ENCODE measurements at places on chromosomes 7 and 10. TPM values are rescaled to one million over a fixed set of nuclear protein-coding genes. Genes with fewer than 3 reads are reported as not detected.
A peak's percentile ranks its signal among the peaks of the same experiment; 100 is the strongest.

The KEL gene
- not detected for total RNA-seq

The SFMBT2 gene
- total RNA-seq, result 11.8 TPM

The SNX10 gene
- 1.1 TPM for total RNA-seq

- peak; percentile 41 for DNase-seq
These were observed 62.8 kb upstream of the SAMD8 start for GRCh38 chr10:75048669-75049098.

- peak; percentile 51 for DNase-seq
These were observed 787.0 kb upstream of the C7orf33 start for GRCh38 chr7:147803606-147804005.

GRCh38 chr7:152180587-152180986 lies 155.1 kb downstream of the GALNT11 start:
- DNase-seq, result peak; percentile 13

DNA sequence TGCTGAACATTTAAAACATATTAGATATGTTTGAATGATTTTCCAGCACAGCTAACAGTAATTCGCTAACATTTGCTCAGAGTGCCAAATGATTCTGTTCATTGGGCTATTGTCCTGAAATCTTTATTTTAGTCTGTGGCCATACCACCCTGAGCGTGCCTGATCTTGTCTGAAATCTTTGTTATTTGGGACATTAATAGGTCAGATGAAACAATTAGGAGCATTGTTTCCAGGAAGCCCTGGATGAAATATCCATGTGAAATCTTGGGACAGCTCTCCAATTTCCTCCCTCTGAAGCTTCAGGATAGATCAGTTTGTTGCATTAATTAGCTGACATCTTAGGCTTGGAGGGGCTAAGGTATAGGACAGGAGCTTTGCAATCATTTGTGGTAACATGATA lies 512.0 kb downstream of the KIF20B start:
- DNase-seq, result no peak

The FAM107B gene
- 66.1 TPM for total RNA-seq

GRCh38 chr10:13815756-13816155 lies 229.0 kb downstream of the PRPF18 start:
- DNase-seq, result no peak

DNA sequence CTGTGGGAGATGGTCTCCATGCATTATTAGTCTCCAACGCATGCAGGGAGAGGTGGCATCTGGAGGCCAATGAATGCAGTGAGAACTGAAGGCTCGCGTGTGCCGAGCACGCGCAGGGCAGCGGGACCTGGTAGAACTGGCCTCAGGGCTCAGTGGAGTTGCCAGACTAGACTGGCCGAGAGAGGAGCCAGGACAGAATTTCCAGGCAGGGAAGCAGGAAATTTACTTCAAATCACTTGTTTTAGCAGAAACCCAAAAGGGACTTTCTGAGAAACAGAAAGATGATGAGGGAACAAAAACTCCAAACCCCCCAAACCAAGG lies 311.0 kb upstream of the IMMP2L start:
- DNase-seq, result no peak

The LRWD1 gene
- total RNA-seq, result 48.5 TPM

- DNase-seq, result no peak
These were observed 629.3 kb downstream of the IPMK start for GRCh38 chr10:57638411-57638810.

DNA sequence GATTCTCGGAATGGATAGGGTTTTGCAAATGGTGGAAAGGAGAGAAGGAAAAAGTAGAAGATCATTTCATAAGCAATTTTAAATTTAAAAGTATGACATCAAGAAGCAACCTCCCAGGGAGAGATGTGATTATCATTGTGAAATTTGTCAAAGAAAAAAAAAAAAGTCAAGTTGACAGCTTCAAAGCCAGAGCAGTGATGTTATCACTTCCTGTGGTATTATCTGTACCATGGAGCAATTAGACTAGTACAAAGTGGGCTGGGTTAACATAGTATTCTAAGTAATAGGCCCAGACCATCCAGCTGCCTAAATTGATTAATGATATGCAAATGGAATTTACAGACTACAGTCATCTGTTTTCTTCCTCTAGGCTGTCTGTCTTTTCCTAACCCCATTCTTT lies 84.0 kb upstream of the NPY start:
- peak; percentile 95 for DNase-seq

DNA sequence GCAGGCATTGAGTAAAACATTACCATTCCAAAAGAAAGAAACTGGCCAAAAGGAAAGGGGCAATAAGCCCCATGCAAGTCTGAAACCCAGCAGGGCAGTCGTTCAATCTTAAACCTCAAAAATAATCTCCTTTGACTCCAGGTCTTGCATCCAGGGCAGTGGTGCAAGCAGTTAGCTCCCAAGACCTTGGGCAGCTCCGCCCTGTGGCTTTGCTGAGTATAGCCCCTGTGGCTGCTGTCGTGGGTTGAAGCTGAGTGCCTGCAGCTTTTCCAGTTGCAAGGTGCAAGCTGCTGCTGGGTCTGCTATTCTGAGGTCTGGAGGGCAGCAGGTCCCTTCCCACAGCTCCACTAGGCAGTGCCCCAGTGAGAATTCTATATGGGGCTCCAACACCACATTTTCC lies 580.1 kb upstream of the AUTS2 start:
- no peak for DNase-seq

The CALML5 gene
- not detected for total RNA-seq

- no peak for DNase-seq
These were observed 238.5 kb upstream of the PITRM1 start for GRCh38 chr10:3411044-3411443.

DNA sequence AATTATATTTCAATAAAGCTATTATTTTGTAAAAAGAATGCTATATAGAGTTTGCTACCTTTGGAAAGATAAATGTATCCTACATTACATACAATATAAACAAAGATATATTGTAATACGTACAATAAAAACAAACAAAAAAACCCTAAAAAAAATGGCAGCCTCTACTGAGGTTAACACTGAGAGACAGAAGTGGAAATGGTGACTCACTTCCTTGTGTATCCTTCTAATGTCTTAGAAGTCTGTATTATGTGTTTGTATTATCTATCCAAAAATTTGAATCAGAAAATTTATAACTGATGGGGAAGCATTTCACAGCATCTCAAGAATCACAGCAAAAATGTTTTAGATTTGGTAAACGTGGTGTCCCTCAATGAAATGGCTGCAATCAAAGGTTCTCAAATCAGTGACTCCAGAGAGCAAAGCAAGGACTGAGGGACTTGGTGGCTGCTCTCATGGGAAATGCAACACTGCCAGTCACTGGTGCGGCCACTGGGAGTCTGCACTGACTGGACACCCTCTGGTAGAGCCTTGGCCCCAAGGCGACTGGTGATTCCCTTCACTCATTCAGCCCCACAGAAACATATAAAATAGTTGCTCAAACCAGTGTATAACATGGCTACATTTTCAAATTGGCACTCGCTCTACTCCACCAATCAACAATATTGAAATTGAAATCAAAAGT lies 53.8 kb downstream of the PANK1 start:
- DNase-seq, result no peak

DNA sequence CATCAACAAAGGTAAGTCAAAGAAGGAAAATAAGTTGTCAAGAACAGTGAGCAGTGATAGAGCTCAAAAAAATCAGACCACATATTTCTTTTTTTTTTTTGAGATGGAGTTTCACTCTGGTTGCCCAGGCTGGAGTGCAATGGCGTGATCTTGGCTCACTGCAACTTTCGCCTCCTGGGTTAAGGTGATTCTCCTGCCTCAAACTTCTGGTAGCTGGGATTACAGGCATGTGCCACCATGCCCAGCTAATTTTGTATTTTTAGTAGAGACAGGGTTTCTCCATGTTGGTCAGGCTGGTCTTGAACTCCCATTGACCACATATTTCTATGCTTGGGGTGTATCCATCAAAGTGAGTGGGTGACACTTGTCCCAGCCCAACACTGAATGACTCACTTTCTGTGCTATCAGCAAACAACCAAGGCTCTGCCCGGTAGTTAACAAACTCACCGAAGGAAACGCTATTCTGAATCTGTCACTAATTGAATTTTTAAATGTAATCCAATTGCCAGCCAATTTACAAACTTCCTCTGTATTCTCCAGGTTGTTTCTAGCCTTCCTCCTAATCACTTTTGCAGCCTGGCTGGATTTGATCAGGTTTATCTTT lies 19.6 kb upstream of the SMNDC1 start:
- DNase-seq, result peak; percentile 53

The LRRTM3 gene
- total RNA-seq, result not detected

- DNase-seq, result no peak
These were observed 1190.6 kb downstream of the SORCS1 start for GRCh38 chr10:105973902-105974301.

The FZD8 gene
- 50.5 TPM for total RNA-seq

DNA sequence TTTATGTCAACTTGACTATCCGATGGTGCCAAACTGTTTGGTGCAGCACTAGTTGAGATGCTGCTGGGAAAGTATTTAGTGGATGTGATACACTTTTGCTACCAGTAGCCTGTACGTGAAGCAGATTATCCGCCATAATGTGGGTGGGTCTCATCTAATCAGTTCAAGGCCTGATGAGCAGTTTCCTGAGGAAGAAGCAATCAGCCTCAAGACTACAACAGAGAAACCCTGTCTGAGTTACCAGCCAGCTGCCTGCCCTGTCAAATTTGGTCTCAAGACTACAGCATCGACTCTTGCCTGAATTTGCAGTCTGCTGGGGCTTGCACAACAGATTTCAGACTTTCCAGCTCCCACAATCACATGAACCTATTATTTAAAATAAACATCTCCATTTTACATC lies 10.9 kb upstream of the RBP3 start:
- DNase-seq, result no peak

- no peak for DNase-seq
These were observed 217.7 kb downstream of the TMEM178B start for GRCh38 chr7:141291541-141291940.

GRCh38 chr10:126963354-126963753 lies 58.1 kb downstream of the DOCK1 start:
- no peak for DNase-seq

- DNase-seq, result no peak
These were observed 1335.9 kb upstream of the SORCS1 start for GRCh38 chr10:108500396-108500795.

The CPXM2 gene
- not detected for total RNA-seq

DNA sequence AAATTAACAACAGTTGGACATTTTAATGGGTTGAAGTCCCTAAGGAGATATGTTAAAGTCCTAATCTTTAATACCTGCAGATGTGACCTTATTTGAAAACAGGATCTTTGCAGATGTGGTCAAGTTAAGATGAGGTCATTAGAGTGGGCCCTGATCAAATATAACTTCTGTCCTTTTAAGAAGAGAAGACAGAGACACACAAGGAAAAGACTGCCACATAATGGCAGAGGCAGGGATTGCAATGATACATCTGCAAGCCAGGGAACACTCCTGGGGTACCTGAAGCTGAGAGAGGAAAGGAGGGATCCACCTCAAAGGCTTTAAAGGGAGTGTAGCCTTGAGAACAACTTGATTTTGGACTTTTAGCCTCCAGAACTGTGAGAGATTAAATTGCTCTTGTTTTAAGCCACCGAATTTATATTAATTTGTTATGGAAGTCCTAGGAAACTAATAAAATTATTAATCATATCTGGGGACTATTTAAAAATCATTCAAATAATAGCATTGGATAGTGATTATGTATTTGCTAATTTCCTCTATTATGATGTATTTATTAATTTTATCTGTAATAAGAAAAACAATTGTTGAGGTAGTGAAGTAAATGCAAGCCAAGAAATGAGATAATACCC lies 700.0 kb upstream of the PCDH15 start:
- peak; percentile 21 for DNase-seq

The TET1 gene
- total RNA-seq, result 17.4 TPM

DNA sequence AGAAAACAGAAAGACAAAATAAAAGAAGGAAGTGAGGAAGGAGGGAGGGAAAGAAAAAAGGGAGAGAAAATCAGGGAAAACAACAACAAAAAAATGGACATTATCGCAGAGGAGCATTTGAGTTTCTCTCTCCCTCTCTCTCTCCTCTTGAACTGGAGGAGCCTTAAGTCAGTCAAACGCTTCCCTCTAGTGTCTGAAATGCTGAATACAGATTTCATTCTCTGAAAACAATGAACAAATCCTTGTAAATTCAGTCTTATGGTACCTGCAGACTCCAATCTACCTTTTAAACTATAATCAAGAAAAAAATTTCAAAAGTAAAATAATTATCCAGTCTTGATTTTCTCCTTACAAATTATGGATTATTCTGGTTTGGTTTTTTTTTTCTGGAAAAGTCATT lies 89.2 kb upstream of the PFKP start:
- peak; percentile 79 for DNase-seq

The CYP2E1 gene
- total RNA-seq, result 0.49 TPM

The SSC4D gene
- total RNA-seq, result 1.8 TPM

DNA sequence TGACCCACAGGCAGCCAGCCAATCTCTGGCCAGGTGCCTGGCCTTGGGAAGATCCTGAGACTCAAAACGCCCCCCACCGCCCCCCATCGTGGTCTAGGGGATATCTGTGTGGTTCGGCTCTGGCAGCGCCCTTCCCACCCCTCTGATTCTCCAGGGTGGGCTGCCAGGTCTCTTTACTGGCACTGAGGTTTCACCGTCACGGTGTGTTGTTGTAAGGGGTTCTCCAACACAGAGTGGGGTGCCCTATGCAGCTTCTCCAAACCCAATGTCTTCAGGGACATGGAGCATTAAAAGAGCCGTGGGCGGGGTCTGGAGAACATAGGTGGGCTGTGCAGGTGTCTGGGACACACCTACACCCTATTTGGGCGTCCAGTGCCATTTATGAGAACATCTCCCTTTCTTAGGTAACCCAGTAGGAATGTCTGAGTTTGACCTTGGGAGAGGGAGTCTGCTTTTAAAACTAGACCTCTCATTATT lies 1.5 kb downstream of the MAFK start:
- DNase-seq, result no peak

- DNase-seq, result no peak
These were observed 5.0 kb downstream of the PAOX start for GRCh38 chr10:133384071-133384470.

The PLXNA4 gene
- 0.11 TPM for total RNA-seq

DNA sequence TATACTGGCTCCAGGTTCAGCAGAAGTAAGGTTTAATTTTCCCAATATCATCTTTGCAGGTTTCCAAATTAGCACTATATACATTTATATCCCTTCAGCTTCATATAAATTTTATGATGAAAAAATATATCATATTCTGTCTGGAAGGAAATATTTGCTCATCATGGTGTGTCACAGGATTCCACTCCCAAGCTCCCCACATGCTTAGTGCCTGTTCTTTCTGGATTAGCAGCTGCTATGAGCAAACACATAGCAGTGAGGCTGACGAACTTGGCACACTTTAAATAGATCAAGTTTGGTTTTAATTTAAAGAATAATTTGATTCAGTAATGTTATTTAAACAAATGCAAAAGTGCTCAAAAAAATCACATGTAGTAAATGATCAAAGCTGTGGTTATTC lies 251.9 kb downstream of the AGMO start:
- DNase-seq, result no peak

DNA sequence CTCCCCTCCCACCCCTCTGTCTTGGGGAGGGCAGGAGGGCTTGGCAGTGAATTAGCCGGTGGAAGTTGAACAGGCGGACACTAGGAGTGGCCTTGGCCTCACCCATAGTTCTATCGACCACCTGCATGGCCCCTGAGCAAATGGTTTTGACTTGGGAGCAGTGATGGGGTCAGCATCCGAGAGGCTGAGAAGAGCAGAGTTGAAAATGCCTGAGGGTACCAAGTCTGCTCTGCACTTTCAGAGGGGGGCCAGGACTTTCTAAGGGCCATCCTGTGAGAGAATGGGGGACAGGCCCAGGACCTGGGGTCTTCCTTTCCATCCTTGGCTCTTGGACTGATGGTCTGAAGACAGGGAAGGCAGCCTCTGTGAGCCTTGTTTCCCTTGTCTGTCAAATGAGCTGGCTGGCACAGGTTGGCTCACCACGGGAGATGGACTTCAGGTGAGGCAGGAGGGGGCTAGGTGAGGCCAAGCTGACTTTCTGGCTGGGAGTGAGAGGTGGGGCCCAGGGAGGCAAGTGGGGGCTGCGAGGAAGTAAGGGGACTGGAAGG lies 29.4 kb downstream of the CDH23 start:
- DNase-seq, result no peak
